ENCODE measurements at places on chromosomes 5 and 9.

GRCh38 chr9:130806327-130806716 is 28.7 kb upstream of the ABL1 start:
- no peak for DNase-seq

GRCh38 chr5:68484307-68485068 is 268.9 kb downstream of the PIK3R1 start:
- no peak for DNase-seq

DNA sequence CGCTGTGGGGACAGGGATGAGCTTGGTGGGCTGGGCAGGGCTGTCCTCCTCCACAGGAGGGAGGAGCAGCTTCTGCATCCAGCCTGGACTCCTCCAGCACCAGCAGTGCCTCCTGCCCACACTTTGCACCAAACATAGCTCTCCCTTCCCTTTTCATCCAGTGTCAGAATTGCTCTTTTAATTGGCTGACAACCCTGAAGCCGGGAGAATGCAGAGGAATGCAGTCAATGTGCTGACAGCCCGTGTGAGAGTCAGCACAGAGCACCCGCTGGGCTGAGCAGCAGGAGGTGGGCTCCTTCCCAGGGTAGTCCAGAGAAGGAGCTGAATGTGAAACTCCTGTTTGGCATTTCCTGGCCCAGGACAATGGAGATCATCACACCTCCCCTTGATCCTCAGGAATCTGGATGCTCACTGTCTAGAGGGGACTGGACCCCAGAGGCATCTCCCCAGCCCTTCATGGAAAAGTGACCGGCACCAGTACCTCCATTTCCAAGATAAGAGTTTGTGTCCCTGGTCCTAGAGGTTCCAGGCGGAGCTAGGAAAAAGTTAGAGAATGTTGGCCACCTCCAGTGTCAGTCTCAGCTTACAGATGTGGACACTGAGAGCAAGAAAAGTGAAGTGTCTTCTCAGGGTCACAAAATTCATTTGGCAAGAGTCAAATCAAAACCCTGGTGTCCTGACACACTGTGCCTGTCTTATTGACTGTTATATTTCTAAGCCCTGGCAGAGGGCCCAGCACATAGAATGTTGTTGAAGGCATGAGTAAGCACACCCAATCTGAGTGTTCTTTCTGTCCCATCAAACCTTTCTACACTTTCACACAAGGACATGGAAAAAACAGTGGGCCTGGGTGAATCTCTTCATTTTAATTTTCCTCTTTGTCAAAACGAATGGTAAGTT is 202.1 kb downstream of the SNX18 start:
- no peak for DNase-seq

DNA sequence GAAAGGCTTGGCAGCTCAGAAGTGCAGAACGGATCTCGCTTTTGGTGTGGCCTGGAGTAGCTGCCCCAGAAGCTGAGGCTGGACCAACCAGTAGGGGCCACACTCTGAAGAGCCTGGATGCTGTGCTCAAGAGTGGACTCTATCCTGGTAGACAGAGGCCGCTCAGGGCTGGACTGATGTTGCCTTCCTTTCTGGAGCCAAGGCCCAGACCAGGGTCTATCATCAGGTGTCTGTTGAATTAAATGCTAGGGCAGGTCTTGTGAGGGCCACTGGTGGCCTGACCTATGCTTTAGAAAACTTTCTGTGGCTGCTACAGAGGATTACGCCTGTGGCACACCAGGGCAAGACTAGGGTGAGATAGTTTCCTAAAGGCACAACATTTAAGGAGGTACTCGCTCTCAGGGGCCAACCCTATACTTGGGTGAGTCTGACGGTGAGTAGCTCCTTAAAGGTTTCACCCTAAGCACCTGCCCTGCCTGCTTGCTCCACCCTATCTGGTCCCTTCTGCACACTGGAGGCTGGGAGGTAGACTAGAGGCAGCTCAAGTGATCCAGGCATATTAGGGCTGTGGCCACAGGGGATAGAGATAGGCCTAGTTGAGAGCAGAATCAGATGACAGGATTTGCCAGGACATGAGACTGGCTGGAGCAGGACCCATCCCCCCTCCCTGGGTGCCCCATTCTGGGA is 9.8 kb upstream of the IRF1 start:
- DNase-seq = no peak

DNA sequence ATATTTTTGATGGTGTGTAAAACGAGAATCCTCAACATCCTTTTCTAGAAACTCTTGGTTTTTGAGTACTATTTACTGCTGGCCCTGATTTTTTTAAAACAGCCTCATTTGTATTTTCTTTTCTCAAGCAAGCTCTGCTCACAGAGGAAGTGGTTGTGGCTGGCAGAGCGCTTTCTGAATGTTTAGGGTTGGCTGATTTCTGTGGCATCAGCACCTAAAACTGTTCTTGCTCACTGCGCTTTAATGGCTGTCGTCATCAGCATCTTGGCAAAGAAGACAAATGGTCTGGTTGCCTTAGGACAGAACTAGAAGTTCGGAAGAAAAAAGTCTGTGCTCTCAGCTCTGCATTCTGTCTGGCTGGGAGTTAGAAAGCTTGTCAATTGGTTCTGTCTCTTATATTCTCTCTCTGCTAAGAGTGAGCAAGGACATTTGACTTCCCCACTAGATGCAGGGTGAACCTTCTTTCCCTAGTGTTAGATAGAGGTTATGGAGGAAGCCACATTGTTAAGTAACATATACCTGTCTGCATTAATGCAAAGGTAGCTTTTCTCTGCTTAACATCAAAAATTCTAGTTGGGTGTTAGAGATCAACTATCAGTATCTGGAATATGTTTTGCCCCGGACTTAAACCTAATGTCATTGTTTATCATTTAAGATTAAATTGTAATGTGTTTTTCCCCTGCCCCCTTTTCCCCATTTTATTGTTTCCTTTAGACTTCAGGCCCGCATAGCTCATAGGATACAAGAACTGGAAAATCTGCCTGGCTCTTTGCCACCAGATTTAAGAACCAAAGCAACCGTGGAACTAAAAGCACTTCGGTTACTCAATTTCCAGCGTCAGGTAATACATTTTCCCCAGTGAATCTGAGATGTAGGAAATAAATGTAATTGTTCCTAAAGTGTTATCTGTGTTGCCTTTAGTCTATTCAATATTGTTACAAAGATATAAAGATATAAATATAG is 39.0 kb downstream of the SMARCA2 start:
- peak; percentile 69 for DNase-seq

GRCh38 chr9:17130291-17130690 is 4.5 kb upstream of the CNTLN start:
- DNase-seq = no peak

DNA sequence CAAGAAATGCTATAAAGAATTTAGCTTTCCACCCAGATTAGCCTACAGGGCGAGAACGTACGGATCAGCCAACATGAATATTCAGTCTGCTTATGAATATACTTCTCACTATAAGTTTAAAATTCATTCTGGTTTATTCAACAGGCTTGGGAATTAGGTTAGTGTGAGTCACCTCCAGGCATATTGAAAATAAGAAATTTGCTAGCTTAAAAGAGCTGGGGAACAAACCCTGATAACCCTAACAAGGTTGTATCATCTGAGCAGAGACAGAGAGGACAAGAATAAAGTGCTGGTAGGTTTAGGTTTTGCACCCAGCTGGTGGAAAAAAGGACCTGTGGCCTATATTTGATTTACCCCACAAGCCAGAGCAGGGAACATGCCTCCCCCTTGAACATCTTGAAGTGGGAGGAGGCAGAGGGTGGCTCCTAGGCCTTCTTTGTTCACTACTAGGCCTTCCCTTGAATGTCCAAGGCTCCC is 12.3 kb downstream of the FNBP1 start:
- DNase-seq = no peak

DNA sequence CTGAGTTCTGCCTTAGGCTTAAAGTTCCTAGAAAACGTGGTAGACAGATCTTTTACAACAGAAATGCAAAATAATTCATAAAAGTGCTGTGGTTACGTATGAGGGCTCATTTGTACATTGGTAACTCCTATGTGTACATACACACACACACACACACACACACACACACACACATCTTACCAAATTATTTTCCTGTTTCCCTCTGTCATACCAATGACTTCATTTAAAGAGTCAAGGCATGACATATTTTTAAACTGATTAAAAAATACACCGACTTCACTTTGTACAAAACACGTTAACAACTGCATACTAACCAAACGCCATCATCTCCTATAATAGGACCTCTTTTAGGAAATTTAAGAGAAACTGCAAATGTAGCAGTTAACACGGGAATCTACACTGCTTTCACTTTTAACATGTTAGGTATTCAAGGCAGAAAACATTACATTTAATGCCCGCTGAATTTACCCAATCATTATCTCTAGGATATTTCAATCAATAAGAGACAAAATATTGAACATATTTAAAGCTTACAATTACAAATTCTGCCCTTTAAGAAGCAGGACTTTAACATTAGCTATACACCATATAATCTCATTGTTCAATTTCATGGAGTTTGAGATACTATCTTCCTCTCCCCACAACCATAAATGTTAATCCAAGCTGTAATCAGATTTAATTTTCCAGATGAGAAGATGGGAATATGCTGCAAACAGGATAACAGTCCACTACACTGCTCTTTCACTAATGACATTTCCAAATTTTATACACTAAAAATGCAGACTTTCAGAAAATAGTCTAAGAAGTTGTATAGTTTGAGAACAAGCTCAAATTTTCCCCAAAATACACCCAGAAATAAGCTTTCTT is 133.1 kb downstream of the DENND1A start:
- DNase-seq = no peak

GRCh38 chr9:89786655-89787054 is 181.8 kb downstream of the GADD45G start:
- DNase-seq = no peak

Measured in hematopoietic multipotent progenitor cell (in vitro differentiated cells).